Stomach (tissue), 19 donors: ENCODE measurements at places on chromosomes 16 and 17. TPM values are rescaled to one million over a fixed set of nuclear protein-coding genes. Genes with fewer than 3 reads are reported as not detected.

GRCh38 chr17:80474961-80475909, 1.2 kb downstream of the NPTX1 start:
- H3K4me3 ChIP-seq: peak overlapping the region; percentile 49
- H3K4me1 ChIP-seq: peaks cover 46% of the 10 kb centered on the region
- H3K36me3 ChIP-seq: no peaks in the 10 kb centered on the region
- H3K27me3 ChIP-seq: peaks cover 100% of the 10 kb centered on the region
- peak overlapping the region; percentile 71 for H3K27ac ChIP-seq

Gene MRPL38
- total RNA-seq: 244 TPM

GRCh38 chr16:65227150-65227835, 105.4 kb upstream of the CDH11 start:
- H3K4me1 ChIP-seq: no peaks in the 10 kb centered on the region
- H3K27me3 ChIP-seq: no peaks in the 10 kb centered on the region
- DNase-seq: no peak
- H3K4me3 ChIP-seq: no peak overlapping the region

Gene PRRT2
- total RNA-seq: 17.4 TPM

DNA sequence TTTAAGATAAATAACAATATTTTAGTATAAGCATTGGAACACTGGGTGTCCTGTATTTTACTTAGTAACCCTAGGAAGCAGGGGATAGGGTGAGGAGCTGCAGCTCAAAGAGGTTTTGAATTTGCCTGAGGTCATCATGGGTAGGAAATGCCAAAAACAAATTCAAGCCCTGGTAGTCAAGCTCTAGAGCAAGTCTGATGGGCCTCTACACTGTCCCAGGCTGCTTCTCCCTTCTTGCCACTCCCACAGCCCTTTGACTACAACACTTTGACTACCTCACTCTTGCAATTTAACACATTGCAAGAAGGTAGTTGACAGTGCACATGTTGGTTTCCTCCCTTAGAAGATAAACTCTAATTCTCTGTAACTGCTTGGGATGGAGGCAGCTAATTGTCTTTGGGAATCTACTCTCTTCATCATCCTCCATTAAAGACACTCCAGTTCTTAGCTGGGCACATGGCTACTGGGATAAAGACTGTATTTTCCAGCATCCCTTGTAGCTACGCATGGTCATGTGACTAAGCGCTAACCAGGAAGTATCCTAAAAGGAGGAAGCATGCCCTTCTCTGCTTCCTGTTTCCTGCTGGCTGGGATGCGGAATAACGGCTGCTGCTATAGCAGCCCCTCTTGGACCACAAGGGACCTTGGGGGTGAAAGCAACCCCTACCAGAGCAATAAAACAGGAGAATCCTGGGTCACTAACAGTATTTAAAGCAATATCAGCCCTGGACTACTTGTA, 30.7 kb upstream of the SSTR2 start:
- H3K27ac ChIP-seq: no peak overlapping the region
- H3K36me3 ChIP-seq: no peaks in the 10 kb centered on the region
- no peaks in the 10 kb centered on the region for H3K27me3 ChIP-seq
- H3K4me3 ChIP-seq: no peak overlapping the region
- H3K4me1 ChIP-seq: no peaks in the 10 kb centered on the region

DNA sequence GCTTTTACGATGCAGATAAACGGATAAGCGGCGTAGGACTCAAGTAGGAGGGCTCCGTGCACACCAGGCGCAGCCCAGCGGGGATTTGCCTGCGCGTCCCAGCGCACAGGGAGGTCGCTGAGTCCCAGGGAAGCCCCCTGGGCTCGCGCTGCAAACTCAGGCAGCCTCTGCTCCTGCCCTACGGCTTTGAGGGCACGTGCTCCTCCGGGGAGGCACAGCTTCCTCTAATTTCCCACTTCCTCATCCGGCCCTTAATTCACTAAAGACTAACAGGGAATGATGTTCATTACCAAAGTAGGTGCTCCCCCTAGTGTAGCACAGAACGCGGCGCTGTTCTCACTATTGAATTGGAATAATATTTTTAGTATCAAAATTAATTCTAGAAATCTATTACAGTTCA, 825.4 kb downstream of the KCNJ18 start:
- DNase-seq: no peak
- no peaks in the 10 kb centered on the region for H3K27me3 ChIP-seq
- no peaks in the 10 kb centered on the region for H3K4me1 ChIP-seq
- no peaks in the 10 kb centered on the region for H3K36me3 ChIP-seq
- H3K27ac ChIP-seq: no peak overlapping the region

- H3K4me1 ChIP-seq: peaks cover 28% of the 10 kb centered on the region
- no peak overlapping the region for H3K27ac ChIP-seq
- no peaks in the 10 kb centered on the region for H3K27me3 ChIP-seq
- DNase-seq: no peak
- H3K4me3 ChIP-seq: no peak overlapping the region
Measured at GRCh38 chr16:28826141-28826540, 3.3 kb downstream of the ATXN2L start.

DNA sequence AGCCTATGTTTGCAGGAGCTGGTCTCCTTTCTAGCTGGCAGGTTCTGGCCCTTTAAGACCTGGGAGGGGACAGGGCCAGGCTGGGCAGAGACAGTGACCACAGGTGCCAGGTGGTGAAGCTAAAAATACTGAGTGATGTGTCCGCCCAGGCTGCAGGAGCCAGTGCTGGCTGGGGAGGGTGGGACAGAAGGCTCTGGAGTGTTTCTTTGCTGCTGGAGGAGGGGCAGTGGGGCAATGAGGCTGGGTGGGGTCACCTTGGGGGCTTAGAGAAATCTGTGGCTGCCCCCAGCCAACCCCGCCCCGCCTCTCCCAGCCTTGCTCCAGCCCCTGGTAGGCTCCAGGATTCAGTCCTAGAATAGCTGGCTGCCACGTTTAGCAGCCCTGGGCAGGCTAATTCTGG, 30.4 kb upstream of the SBK1 start:
- DNase-seq: no peak
- no peak overlapping the region for H3K27ac ChIP-seq
- peaks cover 58% of the 10 kb centered on the region for H3K27me3 ChIP-seq
- no peaks in the 10 kb centered on the region for H3K36me3 ChIP-seq

Gene CALB2
- 1.4 TPM for total RNA-seq

GRCh38 chr16:63617047-63617989, 1504.5 kb downstream of the CDH11 start:
- peak overlapping the region; percentile 43 for H3K4me3 ChIP-seq
- no peak for DNase-seq
- no peak overlapping the region for H3K27ac ChIP-seq
- H3K27me3 ChIP-seq: no peaks in the 10 kb centered on the region

- DNase-seq: no peak
- no peak overlapping the region for H3K4me3 ChIP-seq
- H3K36me3 ChIP-seq: peaks cover 75% of the 10 kb centered on the region
Measured at GRCh38 chr16:17131351-17131750, 339.4 kb downstream of the XYLT1 start.

DNA sequence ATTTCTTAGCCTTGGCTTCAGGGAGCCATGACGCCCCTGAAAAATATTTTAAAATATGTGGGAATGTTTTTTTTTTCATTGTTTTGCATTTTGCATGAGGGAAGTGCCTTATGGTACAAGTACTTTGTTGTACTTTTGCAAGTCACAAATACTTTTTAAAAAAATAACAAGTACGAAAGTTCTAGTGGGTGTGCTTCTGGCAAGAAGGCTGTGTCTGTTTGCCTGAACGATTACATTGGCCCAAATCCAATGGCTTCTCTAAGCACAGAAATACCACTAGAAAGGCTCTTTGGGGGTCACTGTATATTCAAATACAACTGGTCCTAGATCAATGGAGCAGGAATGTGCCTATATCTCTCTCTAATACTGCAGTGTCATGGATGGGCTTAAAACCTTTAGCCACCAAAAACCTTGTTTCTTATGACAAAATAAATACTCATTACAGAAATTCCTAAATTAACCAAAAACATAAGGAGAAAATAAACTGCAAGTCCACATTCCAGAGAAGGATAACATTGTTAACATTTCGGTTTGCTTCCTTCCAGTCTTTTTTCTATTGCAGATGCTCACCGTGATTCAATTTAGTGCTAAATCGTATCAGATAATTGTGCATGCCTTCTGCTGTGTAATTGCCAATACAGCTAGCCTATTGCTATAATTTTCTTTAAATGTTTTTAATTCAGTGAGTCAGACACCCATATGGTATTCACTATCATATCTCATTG, 97.4 kb downstream of the VAT1L start:
- no peak overlapping the region for H3K27ac ChIP-seq
- H3K4me3 ChIP-seq: no peak overlapping the region
- peak; percentile 29 for DNase-seq
- no peaks in the 10 kb centered on the region for H3K27me3 ChIP-seq
- H3K36me3 ChIP-seq: no peaks in the 10 kb centered on the region

DNA sequence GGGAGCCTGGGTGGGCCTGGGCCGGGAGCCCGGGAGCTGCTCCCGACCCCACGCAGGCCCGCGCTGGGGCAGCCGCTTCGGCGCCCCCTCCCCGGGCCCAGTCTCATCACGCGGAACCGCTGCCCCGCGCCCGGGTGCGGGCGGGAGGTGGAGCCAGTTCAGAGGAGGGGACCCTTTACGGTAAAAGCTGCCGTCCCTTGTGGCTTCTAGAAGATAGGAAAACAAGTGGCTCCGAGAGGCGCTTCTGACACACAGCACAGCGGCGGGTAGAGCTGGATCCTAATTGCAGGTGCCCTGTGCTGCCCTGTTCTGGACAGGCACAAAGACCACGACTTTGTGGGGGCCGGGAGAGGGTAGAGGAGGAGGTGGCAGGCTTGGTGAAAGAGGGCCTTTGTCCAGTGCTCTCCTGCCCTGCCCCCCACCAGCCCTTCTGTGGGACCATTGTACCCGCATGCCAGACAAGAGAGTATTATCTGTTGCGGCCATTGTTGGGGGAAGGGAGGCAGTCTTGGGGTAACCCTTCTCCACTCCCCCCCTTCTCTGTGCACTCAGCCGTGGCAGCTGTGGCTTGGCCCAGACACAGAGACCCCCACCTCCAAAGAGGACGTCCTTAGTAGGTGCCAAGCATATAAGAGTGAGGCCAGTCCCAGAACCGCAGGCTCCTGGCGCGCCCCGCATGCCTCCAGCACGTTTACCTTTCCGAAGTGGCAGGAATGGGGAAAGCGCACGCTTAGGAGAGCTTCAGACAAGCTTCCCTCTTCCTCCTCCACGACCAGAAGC, 736 bp downstream of the CNP start:
- H3K4me1 ChIP-seq: peaks cover 64% of the 10 kb centered on the region
- peak overlapping the region; percentile 84 for H3K4me3 ChIP-seq
- H3K27ac ChIP-seq: peak overlapping the region; percentile 94
- DNase-seq: no peak
- no peaks in the 10 kb centered on the region for H3K27me3 ChIP-seq
- peaks cover 5% of the 10 kb centered on the region for H3K36me3 ChIP-seq

Gene CDRT15L2
- not detected for total RNA-seq

DNA sequence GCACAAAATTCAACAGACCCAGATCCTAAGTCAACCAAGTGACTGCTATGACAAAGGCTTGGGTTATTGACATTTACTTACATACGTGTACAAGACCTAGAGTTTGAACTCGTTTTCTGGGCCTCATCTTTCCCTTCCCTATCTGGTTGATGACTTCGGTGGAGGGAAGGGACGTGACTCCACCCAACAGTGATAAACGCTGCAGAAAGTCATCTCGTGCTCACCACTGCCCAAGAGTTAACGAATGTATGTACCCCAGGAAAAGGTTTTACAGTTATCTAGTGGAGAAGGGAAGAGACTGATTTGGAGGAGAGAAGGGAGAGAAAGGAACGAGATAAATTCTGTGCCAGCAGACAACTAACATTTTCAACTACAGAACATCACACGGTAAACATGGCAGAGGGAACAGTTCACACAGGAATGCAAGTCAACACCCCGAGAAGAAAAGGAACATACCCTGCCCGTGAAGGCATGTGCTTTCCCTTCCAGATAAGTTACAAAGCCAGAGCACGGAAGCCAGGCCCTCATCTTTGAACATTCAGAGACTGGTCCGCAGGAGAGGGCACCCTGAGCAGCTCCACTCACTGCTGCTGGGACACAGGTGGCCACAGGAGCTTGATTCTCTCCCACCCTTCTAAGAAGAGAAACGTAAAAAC, 13.9 kb upstream of the CYTH1 start:
- DNase-seq: peak; percentile 12
- H3K36me3 ChIP-seq: peaks cover 86% of the 10 kb centered on the region
- peak overlapping the region; percentile 9 for H3K27ac ChIP-seq

- H3K27me3 ChIP-seq: no peaks in the 10 kb centered on the region
- H3K4me3 ChIP-seq: no peak overlapping the region
- no peaks in the 10 kb centered on the region for H3K4me1 ChIP-seq
- H3K27ac ChIP-seq: no peak overlapping the region
Measured at GRCh38 chr16:10490141-10490540, 90.3 kb downstream of the EMP2 start.

DNA sequence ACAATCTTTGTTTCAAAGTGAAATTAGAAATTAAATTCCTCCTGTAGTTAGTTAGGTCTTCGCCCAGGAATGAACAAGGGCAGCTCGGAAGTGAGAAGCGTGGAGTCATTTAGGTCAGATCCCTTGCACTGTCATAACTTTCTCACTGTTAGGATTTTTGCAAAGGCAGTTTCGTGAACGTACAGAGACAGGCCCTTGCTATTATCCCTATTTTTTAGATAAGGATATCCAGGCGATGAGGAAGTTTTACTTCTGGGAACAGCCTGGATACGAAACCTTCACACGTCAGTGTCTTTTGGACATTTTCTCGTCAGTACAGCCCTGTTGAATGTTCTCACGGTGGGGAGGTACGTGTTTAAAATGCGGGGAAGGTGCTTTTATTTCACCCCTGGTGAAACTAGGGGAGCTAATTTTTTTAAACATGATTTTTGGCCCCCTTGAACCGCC, 318 bp upstream of the RBL2 start:
- no peaks in the 10 kb centered on the region for H3K36me3 ChIP-seq
- H3K4me1 ChIP-seq: peaks cover 36% of the 10 kb centered on the region
- no peak for DNase-seq
- H3K27me3 ChIP-seq: no peaks in the 10 kb centered on the region
- H3K27ac ChIP-seq: peak overlapping the region; percentile 99

Gene ATP2C2
- 1.8 TPM for total RNA-seq

DNA sequence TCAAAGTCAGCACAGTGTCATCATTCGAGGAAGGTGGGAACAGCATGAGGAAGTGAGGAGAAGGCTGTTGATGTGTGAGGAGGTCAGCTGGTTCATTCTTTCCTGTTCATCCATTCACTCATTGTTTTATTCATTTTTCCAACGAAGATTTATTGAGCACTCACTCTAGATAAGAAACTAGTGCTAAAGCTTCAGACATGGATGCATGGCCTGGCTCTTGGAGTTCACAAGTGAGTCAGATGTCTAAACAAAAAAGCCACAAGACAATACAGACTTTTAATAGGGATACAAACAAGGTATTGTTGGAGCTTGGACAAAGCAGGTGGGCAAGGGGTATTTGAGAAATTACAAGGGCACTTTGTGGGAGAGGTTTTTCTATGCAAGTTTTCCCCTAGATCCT, 31.3 kb upstream of the MPHOSPH6 start:
- no peak for DNase-seq
- H3K4me1 ChIP-seq: no peaks in the 10 kb centered on the region
- no peak overlapping the region for H3K27ac ChIP-seq
- no peak overlapping the region for H3K4me3 ChIP-seq
- no peaks in the 10 kb centered on the region for H3K36me3 ChIP-seq
